ENCODE measurements at places on chromosomes 16 and 17. TPM values are rescaled to one million over a fixed set of nuclear protein-coding genes. Genes with fewer than 3 reads are reported as not detected.

The CLEC18A gene
- 0.58 TPM for total RNA-seq

The TMEM88 gene
- 0.44 TPM for total RNA-seq

The CES5A gene
- not detected for total RNA-seq

The ARHGAP44 gene
- 1.2 TPM for total RNA-seq

The NGFR gene
- 3.3 TPM for total RNA-seq

The CCNF gene
- 5.1 TPM for total RNA-seq

The PLA2G10 gene
- not detected for total RNA-seq

The IGSF6 gene
- not detected for total RNA-seq

The FSCN2 gene
- 2.0 TPM for total RNA-seq

The ITGB4 gene
- total RNA-seq, result 0.50 TPM

The RHOT2 gene
- total RNA-seq, result 57.7 TPM

The KRT32 gene
- not detected for total RNA-seq

The ZCCHC14 gene
- 20.4 TPM for total RNA-seq

The KCNG4 gene
- not detected for total RNA-seq

The DPEP2 gene
- not detected for total RNA-seq

The KDM8 gene
- total RNA-seq, result 2.5 TPM

The ZNF750 gene
- under 0.01 TPM for total RNA-seq

The STAT5A gene
- 67.6 TPM for total RNA-seq

The PRR11 gene
- 20.7 TPM for total RNA-seq

The NFATC3 gene
- total RNA-seq, result 8.1 TPM

The PKD1 gene
- total RNA-seq, result 227 TPM

The WNT9B gene
- not detected for total RNA-seq

The SLC52A1 gene
- total RNA-seq, result not detected

Data from smooth muscle cell of trachea (primary cell).